Fibroblast of skin of back (primary cell): ENCODE measurements at places on chromosomes 7 and 10.
A peak's percentile ranks its signal among the peaks of the same experiment; 100 is the strongest.

DNA sequence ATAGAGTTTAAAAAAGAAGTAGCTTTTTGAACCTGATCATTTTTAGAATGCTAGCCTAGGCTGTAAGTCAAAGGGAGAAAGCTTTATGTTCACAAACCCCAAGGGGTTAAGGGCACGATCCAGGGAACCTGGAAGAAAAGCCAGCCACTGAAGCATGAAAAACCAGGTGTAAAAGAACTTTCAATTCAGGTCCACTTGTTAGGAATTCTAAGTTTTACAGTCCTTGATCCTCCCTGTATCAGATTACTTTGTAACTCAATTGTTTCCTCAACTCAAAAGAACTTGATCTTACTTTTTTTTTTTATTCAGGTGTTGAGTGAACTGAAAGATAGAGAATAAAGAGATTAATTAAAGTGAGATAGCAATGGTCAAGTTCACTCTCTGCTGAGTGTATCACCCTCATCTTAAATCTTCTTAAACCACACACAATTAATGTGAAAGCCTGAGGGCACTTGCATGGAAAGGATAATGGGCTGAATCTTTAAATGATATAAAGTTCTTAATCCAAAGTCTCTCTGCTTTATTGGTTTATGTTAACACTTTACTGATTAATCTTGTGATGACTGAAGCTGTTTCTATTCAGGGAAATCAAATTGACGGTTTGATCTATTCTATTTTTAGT, 672.2 kb upstream of the LRRN3 start:
- no peak for DNase-seq

GRCh38 chr10:87729940-87730339, 70.3 kb downstream of the PAPSS2 start:
- no peak for DNase-seq

GRCh38 chr7:122136639-122137245, 7.3 kb downstream of the AASS start:
- DNase-seq, result peak; percentile 13

DNA sequence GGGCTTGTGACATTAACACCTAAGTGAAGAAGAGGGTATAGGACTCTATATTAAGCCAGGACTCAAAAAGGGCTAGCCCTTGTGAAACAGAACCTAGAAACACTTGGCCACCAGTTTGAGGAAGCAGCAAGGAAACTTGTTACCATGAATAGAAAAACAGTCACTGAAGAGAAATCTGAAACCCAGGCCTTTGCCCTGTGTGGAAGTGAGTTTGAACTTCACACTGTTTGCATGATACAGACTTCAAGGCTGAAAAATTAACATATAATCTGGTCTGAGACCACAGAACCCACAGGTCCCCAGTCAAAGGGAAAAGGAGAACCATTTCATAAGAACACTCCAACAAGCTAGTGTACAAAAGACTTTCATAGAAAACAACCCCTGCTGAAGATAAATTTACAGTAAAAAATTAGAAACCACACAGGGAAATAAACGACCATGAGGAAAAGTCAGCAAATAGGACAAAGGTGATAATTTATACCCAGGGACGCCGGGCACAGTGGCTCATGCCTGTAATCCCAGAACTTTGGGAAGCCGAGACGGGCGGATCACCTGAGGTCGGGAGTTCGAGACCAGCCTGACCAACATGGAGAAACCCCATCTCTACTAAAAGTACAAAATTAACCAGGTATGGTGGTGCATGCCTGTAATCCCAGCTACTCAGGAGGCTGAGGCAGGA, 76.1 kb downstream of the SKIDA1 start:
- no peak for DNase-seq

- DNase-seq, result no peak
Observed at GRCh38 chr10:33303988-33304387, 30.5 kb downstream of the NRP1 start.

GRCh38 chr7:118183428-118183785, 557 bp upstream of the LSM8 start:
- DNase-seq, result no peak

- DNase-seq, result no peak
Observed at GRCh38 chr10:86540016-86540415, 18.4 kb upstream of the WAPL start.

GRCh38 chr7:102291056-102291915, 4.6 kb downstream of the SH2B2 start:
- no peak for DNase-seq

DNA sequence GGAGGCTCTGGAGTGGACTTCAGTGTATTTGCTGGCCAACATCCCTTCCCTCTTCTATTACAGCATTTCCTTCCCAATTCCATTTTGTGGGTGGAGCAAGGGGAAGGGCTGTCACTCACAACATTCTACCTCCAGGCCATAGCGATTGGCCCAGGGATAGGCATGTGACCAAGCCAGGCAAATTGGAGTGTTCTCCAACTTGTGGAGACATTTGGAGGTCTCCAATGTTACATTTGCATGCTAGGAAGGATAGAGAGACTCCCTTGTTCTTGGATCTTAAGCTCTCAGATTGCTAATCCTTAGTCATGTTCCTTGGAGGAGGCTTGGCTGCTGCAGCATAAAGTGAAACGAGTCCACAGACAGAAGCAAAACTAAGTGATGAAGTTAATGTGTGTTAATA, 95.6 kb upstream of the KIF5B start:
- no peak for DNase-seq

GRCh38 chr7:137944168-137944567, 57.7 kb downstream of the CREB3L2 start:
- peak; percentile 73 for DNase-seq

DNA sequence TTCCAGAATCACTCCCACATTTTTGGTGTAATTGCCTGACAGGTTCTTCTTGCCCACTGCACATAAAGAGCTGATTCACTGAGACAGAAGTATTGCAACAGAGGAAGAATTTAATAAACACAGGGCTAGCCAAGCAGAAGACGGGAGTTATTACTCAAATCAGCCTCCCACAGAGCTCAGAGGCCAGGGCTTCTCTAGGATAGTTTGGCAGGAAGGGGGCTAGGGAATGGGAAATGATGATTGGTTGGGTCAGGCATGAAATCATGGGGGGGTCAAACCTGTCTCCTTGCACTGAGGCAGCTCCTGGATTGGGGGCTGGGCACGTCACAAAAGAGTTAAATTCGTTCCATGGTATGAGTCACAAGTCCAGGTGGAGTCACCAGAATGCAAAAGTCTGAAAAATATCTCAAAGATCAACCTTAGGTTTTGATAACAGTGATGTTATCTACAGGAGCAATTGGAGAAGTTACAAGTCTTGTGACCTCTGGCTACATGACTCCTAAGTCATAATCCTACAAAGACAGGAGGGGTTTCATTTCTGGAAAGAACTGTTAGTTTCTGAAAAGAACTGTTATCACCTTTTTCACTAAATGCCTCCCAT, 30.2 kb upstream of the ERCC6 start:
- DNase-seq, result no peak

GRCh38 chr10:2886662-2887061, 180.7 kb upstream of the PFKP start:
- DNase-seq, result no peak
